Stimulated activated naive CD8-positive, alpha-beta T cell treated with anti-CD3 and anti-CD28 coated beads, Interleukin-15, Interleukin-2, amounts not matched to agents 100 U/mL and 50 U/mL, for 24 hours (primary cell): ENCODE measurements at places on chromosomes 5 and 9.

DNA sequence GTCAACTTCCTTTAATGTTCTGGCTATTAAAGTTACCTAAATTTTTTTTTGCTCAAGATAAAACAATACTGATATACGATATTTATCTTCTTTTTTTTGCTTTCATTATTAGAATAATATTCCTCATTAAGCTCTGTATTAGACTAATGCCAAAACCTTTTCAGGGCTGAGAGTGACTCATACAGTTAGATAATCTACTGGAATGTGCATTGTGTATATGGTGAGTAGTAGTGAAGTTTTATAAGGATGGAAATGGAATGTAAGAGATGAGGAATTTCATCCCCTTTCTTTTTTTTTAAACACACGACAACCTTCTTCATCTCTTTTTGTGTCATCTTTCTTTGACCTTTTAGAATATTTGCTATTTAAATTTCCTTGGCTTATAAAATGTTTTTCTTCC, 268.6 kb downstream of the ISL1 start:
- no peak for DNase-seq

DNA sequence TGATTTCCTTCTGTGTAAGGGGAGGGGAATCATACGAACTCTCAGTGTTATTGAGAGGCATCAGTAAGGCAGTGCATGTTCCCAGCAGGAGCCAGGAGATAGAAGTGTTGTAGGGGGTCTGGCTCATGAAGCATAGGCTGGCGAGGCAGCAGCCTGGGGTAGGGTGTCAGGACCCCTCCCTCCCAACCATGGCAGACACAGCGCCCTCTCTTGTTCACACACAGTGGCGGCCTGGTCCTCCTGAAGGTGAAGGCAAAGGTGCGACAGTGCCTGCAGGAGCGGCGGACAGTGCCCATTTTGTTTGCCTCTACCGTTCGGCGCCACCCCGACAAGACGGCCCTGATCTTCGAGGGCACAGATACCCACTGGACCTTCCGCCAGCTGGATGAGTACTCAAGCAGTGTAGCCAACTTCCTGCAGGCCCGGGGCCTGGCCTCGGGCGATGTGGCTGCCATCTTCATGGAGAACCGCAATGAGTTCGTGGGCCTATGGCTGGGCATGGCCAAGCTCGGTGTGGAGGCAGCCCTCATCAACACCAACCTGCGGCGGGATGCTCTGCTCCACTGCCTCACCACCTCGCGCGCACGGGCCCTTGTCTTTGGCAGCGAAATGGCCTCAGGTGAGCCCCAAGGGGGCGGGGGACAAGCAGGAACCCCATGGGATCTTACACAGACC, 4.7 kb downstream of the SLC27A4 start:
- no peak for DNase-seq

- DNase-seq: no peak
Observed at GRCh38 chr5:181259283-181259682, 1.7 kb downstream of the TRIM52 start.

GRCh38 chr5:15441433-15442192, 58.4 kb upstream of the FBXL7 start:
- DNase-seq: no peak
